ENCODE measurements at places on chromosomes 12 and 14.

- no peak for DNase-seq
Measured at GRCh38 chr12:25615119-25615518, 62.0 kb upstream of the LMNTD1 start.

GRCh38 chr14:23645812-23646647 lies 9.9 kb downstream of the DHRS2 start:
- DNase-seq, result no peak

- DNase-seq, result no peak
Measured at GRCh38 chr12:2268471-2269286, 215.9 kb downstream of the CACNA1C start.

- no peak for DNase-seq
Measured at GRCh38 chr12:28248555-28249145, 58.4 kb downstream of the CCDC91 start.

- DNase-seq, result no peak
Measured at GRCh38 chr14:60508707-60509437, at the start of gene SIX6. SIX6 (plus strand) TSS chr14:60509146; CDS start chr14:60509399, 253 bp downstream.

DNA sequence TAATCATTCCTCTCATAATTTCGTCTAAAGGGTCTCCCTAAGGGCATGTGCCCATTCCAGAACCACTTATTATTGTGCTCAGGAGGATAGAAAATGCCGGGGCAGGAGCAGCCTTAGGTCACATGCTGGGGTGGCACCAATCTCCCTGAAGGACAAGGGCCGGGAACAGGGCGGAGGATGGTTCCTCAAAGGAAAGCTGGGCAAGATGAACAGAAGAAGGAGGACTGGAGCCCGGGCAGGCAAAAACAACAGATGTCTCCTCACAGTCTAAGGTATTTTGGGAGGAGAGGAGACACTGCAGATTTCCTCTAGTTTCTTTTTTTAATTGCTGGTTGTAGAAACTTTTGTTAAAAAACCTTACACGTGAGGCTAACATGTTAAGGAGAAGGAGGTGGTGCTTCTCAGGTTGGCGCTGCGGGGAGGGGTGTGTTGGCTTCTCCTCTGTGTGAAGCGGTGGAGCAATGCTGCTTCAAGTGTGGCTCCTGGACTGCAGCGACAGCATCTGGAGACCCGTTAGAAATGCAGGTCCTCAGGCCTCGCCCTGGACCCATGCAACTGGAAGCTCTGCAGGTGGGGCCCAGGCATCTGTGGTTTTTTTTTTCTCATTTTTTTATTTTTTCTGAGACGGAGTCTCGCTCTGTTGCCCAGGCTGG lies 164.8 kb downstream of the AACS start:
- DNase-seq, result no peak

DNA sequence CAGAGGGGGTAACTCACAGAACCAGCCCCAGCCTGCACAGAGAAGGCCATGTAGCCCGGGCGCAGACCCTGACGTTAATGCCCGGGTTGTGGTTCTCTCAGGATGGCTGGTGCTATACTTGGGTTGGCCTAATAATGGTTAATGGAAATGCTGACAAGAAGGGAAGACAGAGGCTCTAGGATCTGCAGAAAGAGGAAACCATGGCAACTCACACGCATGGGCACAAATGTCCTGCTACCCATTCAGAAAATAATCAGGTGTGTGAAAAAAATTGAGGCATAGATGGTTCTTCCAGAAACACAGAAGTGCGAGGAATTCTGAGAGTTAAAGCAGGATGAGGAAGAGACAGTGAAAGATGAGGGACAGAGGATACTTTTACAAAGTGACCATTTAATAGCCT lies 33.8 kb downstream of the APPL2 start:
- no peak for DNase-seq

GRCh38 chr14:66022526-66022925 lies 463.6 kb upstream of the CCDC196 start:
- DNase-seq, result no peak

DNA sequence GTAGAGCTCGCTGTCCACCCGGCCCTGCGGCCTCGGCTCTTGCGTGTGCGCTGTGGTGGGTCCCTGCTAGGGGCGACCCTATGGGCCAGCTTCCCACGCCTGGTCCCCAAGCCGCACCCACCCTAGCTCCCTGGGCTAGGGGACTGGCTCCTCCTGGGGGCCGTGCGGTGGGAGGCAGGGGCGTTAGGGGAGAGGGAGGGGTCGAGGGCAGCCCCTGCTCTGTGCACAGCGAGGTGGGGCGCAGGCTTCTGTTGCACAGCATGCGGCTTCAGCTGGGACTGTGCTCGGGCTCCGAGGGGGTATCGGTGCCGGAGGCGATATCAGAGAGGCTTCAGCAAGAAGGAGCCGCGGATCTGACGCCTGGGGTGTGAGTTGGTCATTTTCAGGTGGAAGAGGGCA lies 86.1 kb downstream of the ALG10 start:
- DNase-seq, result no peak

DNA sequence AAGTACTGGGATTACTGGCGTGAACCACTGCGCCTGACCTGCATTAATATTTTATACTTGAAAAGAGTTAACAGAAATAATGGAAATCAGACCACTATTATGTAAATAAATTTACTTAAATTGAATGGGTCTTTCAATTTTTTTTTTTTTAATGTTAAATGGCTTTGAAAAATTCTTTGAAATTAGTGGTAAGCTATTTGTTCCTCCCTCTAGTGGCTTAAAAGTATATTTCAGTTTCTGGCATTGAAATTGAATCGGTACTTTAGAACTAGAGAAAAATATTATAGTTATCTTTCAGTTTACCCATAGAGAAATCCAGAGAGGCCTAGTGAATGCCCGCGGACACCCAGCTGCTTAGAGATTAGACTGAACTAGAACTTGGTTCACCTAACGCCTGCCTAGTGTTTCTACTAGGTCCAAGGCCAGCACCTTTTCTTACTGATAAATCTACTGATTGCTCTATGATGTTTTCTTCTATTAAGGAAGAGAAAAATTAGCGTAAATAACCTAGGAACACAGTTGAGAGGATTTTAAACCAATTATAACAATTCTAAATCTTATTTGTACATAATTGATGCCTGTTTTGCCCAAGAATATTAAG lies 106.5 kb downstream of the EML1 start:
- no peak for DNase-seq

GRCh38 chr12:105998561-105998960 lies 140.2 kb downstream of the NUAK1 start:
- DNase-seq, result no peak

- no peak for DNase-seq
Measured at GRCh38 chr12:77924703-77925102, 94.0 kb downstream of the NAV3 start.

DNA sequence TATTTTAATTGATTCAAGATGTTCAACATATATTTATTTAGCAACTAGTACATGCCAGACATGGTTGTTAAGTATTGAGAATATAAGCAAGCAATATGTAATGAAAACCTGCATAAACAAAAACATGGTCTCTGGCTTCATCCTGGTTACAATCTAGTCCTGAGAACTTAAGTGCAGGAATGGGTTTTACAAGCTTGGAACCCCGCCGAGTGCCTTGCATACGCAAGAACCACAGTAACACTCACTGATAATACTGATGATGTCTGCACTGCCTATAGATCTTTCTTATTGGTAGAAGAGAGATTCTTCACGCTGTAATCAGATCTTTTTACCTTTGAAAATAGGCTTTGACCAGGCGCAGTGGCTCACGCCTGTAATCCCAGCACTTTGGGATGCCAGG lies 22.9 kb upstream of the CALM1 start:
- no peak for DNase-seq

DNA sequence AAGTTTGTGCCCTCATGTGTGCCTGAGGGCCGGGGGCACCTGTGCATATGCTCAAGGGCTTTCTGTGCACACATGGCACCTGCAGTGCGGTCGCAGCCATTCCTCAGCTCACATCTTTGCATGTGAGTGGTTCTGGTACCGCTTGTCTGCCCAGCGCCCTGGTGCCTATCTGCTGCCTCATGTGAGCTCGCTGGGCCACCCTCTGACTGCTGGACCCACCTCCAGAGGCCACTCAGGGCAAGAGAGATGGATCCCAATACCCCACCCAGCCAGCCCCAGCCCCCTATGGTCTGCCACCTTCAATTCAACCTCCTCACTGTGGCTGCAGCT lies 5.4 kb upstream of the AMN start:
- DNase-seq, result no peak

DNA sequence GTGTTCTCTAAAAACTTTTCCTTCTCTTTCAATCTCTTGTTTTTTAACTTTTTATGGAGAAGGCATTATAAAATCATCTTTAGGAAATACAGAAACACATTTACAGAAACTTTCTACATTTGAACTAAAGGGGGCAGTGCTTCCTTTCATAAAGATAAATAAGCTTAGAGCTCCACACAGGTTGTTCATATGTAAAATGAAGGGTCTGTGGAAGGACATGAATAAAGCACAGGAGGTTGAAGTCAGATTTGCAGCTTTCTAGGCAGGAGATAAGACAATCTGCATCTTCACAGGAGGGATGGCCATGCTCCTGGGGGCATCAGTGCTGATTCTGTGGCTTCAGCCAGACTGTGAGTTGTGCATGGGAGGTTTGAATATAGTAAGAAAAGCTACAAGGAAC lies 426.0 kb downstream of the DAD1 start:
- DNase-seq, result no peak

GRCh38 chr12:105576261-105576660 lies 245.8 kb downstream of the C12orf75 start:
- DNase-seq, result no peak

GRCh38 chr14:25430808-25431207 lies 380.9 kb upstream of the STXBP6 start:
- no peak for DNase-seq

GRCh38 chr12:107533218-107533617 lies 152.4 kb upstream of the PWP1 start:
- DNase-seq, result no peak

- DNase-seq, result no peak
Measured at GRCh38 chr12:62472472-62472871, 5.8 kb downstream of the MON2 start.

DNA sequence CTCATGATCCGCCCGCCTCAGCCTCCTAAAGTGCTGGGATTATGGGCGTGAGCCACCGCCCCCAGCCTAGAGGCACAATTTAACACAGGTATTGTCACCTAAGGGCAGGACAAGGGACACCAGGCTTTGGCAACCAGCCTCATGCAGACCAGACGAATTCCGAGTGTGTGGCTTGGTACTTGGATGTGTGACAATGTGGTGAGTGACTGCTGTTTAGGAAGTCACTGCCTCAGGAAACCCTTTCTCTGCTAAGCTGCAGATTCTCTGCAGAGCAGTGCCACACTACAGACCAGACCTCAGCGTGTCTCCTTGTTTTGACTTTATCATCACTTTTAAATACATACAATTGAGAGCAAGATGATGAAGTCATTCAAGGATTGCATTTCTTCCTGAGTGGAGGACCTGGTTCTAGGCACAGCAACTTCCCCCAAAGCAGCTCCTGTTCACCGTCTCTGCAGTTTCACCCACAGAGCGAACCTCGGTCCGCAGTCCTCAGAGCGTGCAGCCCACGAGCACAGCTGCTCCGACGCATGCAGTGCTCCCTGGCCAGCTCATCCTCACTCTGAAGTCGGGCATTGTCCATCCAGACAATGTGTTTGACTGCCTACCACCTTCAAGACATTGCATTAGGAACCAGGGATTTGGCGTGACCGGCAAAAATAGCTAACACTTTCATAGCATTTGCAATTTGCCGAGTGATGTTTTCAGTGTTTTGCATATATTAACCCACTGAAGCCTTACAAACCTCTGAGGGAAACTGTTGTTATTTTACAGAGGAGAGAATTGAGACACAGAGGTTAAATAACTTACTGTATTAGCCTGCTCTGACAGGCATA lies 235.2 kb downstream of the CHST11 start:
- DNase-seq, result no peak

- no peak for DNase-seq
Measured at GRCh38 chr14:92924247-92924646, 1.3 kb downstream of the CHGA start.

DNA sequence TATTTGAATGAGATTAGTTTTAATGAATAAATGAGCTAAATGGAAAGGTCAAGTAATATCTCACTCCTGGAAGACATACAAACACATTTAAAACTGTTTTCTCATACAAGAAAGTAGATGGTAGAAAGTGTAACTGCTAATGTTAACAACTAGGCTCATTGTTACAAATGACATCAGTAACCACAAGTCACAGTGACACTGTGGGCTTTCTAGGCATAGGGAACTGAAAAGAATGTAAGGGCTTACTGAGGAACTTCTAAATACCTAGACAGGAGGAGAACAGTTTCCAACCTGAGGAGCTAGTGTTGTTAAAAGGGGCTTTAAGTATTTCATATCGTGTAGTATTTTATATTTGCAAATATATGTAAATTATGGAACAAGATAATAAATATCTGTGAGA lies 17.5 kb upstream of the ERGIC2 start:
- DNase-seq, result no peak

DNA sequence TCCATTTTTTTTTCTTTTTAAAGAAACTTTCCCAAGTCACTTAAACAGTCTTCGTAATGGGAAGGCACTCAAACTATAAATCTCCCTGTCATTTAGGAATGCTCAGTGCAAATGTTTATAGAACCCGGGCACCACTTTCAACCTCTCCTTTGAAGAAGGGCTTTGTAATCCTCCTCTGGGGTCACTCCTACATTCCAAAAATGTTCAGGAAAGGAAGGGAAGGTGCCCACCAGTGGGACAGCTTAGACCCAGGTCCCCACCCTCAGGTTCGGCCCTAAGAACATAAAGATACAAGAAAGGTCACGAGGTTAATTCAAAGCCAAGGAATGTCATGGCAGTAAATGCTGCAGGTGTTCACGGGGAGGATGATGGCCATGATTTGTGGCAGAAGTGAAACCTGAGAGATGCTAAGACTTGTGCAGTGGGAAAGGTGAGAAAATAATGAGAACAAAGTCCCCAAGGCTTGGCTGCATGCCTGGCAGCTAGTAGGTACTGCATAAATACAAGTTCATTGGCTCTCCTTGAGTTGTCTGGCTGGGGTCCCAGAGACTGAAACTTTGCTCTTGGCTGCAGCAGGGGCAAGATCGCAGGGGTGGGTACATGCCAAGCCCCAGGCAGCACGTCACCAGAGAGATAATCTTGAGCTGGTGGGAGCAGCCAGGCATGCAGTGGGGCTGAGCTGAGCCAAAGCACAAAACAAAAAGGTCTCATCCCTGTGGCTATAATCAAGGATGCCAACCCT lies 21.1 kb downstream of the KRT18 start:
- no peak for DNase-seq

GRCh38 chr12:53965281-53966084 lies 7.4 kb upstream of the HOXC11 start:
- no peak for DNase-seq

DNA sequence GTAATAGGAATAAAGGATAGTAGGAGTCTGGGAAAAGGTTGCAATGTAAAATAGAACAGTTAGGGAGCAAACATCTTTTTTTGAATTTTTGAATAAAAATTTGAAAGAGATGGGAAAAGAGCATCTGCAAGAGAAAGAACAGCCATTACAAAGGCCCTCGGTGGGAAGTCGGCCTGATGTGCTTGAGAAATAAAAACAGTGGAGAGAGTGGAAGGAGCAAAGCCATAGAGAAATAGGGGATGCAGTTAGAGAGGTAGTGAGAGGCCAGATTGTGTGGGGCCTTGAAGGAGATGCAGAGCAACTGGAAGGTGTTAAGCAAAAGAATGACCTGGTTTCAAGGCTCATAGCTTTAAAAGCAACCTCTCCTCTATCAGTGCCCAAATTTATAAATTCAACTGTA lies 409.8 kb downstream of the RERGL start:
- DNase-seq, result no peak

- DNase-seq, result no peak
Measured at GRCh38 chr14:77989441-77989991, 180.7 kb upstream of the NRXN3 start.

- DNase-seq, result no peak
Measured at GRCh38 chr14:38389681-38390080, 133.8 kb upstream of the CLEC14A start.
